B cell (primary cell): ENCODE measurements at places on chromosomes 6 and 20. TPM values are rescaled to one million over a fixed set of nuclear protein-coding genes. Genes with fewer than 3 reads are reported as not detected.
A peak's percentile ranks its signal among the peaks of the same experiment; 100 is the strongest.

GRCh38 chr20:41001497-41001896, 27.1 kb upstream of the TOP1 start:
- no peak for DNase-seq

DNA sequence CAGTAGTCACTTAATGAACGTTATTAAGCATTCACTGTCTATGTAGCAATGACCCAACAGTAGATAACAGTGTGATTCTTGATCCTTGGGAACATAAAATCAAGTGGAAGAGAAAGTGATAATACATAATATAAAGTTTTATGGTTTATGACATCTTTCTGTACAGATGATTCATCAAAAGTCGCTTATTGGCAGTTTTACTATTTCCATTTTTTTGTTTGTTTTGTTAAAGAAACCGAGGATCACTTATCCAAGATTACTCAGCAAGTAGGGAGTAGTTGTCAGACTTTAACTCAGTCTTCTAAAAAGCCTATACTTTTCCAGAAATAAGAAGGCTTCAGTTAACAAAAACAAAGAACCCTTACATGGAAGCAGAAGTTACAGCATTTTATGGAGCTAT, 260.8 kb downstream of the ZFAND3 start:
- DNase-seq = no peak

GRCh38 chr6:158686791-158687381, 37.0 kb downstream of the SYTL3 start:
- DNase-seq = peak; percentile 76

GRCh38 chr6:12478921-12479320, 188.8 kb downstream of the EDN1 start:
- no peak for DNase-seq

DNA sequence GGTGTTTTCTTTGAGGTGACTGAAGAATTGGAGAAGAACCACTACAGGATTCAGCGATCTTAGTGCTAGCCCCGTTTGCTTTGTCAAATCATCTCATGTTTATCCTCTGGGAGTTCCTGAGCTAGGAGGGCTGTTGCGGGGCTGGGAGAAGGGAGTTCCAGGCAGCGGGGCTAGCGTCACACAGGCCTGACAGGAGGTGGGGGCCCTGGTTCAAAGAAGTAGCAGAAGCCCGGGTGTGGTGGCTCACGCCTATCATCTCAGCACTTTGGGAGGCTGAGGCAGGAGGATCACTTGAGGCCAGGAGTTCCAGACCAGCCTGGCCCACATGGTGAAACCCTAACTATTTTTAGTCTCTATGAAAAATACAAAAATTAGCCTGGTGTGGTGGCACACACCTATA, 33.2 kb upstream of the SULF2 start:
- DNase-seq = no peak

DNA sequence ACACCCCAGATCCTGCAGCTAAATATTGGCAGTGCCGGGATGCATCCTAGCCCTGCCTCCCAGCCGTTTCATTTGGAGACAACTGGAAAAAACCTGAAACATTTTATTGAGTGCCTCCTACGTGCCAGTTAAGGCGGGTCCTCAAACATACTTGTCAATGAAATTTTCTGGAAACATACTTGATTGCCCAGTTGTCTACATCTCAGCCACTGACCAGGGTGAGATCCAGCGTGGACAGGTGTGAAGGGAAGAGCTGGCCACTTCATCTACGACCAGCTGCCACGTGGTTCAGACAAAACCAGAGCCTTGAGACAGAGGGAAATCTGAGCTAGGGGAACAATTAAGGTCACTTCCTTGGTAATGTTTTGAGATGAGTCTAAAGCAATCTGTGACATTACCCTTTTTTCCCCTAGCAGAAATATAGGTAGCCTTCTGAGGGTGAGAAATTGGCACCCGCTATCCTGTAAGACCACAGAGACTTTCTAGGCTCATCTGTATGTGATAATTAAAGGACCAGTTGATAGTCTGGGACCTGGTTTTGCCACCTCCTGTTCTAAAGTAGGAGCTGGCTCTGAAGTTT, 116.3 kb upstream of the MTHFD1L start:
- no peak for DNase-seq

DNA sequence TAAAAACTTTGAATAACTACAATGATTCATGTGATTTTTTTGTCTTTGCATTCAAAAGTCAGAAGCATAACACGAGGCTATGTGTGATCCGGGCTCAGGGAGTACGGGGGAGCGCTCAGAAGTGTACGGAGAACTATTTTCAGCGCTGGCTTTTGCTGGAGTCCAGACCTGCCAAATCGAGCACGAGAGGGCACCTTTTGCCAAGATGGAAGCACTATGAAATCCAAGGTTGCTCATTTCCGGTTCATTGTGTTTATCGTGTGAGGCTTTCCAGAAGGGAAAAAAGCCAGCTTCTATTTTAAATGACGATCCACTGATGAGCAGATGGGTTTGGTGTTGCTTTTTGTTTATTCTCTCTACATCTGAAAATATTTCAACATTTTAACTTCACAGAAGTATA, 11.3 kb downstream of the RAMACL start:
- no peak for DNase-seq

DNA sequence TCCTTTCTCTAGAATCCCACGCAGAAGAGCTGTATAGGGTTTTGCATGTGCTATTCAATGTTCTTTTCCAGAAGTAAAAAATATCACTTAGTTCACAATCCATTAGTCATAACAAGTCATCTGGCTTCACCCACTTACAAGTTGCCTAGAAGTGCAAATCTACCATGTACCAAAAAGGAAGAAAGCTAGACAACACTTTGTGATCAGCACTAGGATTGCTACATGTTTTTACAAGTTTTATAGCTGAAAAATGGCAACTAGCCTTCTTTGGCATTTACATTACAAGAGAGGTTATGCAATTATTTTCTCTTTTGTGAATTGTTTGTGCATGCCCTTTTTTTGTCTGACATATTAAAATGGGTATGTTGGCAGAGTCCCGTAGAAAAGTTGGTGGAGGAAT, 85.6 kb upstream of the PTPRK start:
- no peak for DNase-seq

DNA sequence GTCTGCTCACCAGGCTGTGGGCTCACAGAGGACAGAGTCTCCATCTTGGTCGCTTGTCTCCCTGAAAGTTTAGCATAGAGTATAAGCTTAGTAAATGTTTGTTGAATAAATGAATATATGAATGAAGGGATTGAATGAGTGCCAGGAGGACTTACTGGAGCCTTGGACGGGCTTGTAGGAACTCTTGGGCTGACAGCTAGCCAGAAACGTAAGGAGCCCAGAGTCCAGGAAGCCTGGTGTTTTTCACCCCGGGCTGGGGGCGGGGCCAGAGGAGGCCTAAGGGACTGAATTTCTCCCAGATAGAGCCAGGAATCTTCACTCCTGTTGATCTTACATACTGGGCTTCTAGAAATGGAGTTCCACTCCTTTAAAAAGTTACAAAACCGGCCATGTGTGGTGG, 68.5 kb upstream of the SRSF6 start:
- no peak for DNase-seq

DNA sequence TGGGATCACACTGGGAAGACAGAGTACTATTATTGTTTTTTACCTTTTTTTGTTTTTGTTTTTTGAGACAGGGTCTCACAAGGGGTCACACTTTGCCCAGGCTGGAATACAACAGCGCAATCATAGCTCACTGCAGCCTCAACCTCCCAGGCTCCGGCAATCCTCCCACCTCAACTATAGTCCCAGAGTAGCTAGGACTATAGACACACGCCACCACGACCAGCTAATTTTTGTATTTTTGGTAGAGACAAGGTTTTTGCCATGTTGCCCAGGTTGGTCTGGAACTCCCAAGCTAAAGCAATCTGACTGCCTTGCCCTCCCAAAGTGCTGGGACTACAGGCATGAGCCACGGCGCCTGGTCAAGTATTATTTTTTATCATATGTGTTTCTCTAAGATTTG, 81.0 kb downstream of the ZMYND8 start:
- no peak for DNase-seq

GRCh38 chr20:25486377-25486776, 78.9 kb downstream of the GINS1 start:
- no peak for DNase-seq

GRCh38 chr6:160986851-160987250, 4.7 kb upstream of the MAP3K4 start:
- DNase-seq = no peak

DNA sequence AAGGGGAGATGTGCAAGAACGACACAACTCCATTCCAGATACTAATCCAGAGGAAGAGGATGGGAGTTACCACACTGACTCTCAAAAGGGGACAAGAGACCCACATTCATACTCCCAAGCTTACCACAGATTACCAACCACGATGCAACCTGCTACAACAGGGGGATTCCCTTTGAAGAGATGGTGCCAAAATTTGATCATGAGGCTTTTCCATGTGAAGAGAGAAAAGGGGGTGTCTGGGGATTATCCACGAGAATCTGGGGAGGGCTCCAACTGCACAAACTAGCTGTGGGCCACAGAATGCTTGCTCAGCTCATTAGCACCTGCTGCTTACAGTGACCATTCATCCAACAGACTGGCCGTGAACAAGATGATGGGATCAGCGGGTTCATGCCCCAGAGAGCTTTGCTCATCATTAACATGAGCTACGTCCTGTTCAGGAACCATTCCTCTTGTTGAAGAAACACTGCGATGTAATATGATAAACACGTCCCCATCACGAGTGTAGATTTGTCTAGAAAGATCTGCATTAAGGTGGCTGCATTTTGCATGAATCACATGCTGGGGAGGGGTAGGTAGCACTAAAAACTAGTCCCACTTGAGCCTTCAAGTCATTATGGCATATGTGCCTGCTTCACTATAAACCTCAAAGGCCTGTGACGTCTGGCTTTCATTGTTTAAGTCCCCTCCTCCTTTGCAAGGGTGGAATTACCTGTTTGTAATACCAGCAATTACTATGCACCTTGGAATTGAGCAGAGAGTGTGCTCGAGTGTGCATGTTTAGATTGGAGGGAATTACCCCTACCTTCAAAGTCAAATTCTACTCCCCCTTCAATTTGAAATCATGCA, 4.0 kb downstream of the PLAGL2 start:
- no peak for DNase-seq

- DNase-seq = no peak
Measured at GRCh38 chr20:63283397-63284082, 9.4 kb upstream of the COL20A1 start.

DNA sequence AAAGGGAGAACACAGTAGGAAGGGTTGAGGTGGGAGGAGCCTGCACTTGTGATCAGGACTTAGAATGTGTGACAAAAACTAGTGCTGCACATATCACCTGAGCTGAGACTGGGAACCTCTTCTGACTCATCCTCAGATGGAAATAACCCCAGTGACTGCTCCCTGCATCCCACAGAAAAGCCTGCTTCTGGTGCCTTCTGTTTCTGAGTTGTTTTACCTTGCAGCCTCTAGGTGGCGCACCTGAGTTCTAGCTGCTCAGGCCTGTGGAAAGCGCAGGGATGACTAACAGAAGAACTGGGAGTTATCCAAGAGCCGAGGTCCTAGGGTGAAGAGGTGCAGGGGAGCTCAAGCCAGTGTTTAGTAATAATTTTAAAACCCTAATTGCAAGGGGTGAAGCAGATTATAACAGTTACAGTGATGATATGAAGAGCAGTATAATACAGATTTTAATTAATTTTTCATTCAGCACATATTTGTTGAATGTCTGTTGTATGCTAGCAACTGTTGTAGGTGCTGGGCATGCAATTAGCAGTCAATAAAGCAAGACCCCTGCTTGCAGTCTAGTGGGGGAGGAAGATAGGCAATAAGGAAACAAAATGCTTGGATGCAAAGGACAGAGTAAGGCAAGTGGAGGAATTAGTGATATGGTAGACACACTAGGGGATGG, 302.5 kb downstream of the DHX35 start:
- DNase-seq = peak; percentile 46

DNA sequence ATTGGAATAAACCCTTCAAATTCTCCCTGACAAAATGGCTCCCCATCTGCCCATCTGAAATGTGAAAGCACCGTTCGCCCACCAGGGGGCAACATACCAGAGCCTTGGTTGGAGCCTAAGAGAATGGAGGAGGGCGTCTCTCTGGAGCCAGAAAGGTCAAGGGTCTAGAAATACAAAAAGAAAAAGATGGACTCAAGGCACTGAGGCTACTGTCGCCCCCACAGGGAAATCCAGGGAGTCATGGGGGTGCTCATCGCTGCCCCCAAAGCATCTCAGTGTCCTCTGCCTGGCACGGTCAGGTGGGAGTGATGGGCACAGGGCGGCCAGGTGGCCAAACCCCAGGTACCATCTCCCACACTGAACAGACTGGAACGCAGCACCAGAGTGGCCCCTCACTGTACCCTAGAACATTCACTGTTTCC, 136.3 kb downstream of the ZMYND8 start:
- peak; percentile 60 for DNase-seq

DNA sequence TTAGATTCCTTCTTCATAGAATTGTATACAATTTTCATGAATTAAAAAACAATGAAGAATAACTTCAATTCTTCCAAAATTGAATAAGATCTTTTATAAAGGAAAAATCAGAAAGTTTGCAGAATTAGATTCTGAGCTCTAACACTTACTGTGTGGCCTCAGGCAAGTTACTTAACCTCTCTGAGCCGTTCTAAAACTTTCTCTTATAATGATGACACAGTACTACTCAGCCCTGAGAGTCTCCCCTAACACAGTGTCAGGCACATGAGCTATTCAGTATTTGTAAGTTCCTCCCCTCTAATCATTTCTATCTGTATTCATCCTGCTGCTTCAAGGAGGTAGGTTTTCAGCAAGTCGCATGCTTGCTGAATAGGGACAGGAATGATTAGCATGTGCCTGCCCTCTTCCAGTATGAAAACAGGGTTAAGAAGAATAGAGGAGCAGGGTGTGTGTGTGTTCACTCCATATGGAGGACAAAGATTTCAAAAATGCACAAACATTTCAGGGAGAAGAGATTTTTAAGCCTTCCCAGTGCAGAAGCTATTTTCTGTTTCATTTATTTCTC, 11.4 kb downstream of the ID4 start:
- no peak for DNase-seq

- DNase-seq = no peak
Measured at GRCh38 chr20:17987988-17988387, 19.2 kb downstream of the MGME1 start.

DNA sequence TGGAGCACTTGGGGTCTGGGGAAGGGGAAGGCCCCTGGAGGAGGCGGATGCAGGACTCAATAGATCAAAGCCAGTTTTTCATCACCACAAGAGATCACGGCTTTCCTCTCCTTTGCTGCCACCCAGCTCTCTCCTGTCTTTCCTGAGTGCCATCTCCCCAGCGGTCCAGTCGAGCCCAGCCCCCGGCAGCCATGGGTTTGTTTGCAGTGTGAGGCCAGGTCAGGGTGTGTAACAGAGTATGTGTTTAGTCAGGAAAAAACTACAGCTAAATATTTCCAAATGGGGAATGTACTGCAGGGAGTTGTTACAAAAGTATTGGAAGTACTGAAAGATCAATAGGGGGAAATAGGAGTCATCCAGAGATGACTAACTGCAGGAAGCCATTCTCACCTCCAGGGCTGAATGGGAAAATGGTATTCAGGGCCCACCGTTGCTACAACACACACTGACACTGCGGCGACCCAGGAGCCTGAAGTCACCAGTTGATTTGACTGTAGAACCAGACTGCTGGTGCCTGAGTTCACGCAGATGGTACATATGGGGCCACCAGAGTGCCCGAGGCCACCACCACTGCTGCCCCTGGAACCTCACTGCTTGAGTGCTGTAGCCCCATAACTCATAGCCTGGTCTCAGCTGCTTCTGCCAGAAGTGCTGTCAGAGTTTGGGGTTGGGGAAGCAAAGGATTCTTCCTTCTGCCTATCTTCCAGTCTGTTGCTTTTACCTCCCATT, 23.6 kb upstream of the FANCE start:
- no peak for DNase-seq

TAGAP gene
- total RNA-seq = 167 and 171 TPM in 2 replicates

RAB44 gene
- 0.15 and 0.19 TPM in 2 replicates for total RNA-seq

ZSCAN26 gene
- total RNA-seq = 29.3 and 31.8 TPM in 2 replicates

MCCD1 gene
- not detected in 2 replicates for total RNA-seq

BANF2 gene
- not detected in 2 replicates for total RNA-seq

THEMIS gene
- 0.30 TPM in 1 of 2 replicates, not detected in the other for total RNA-seq

FLRT3 gene
- 0.17 TPM in 1 of 2 replicates, not detected in the other for total RNA-seq
